T-helper 2 cell treated with Interferon-gamma antibody and Interleukin-4, amounts not matched to agents 5 μg/mL and 100 μg/mL, for 36 hours (primary cell): ENCODE measurements at places on chromosomes 3 and 15.
A peak's percentile ranks its signal among the peaks of the same experiment; 100 is the strongest.

- no peak for DNase-seq
These were observed 68.7 kb downstream of the CHRD start for GRCh38 chr3:184448321-184449160.

GRCh38 chr3:113606539-113607218 is 74.3 kb downstream of the SIDT1 start:
- peak; percentile 55 for DNase-seq

DNA sequence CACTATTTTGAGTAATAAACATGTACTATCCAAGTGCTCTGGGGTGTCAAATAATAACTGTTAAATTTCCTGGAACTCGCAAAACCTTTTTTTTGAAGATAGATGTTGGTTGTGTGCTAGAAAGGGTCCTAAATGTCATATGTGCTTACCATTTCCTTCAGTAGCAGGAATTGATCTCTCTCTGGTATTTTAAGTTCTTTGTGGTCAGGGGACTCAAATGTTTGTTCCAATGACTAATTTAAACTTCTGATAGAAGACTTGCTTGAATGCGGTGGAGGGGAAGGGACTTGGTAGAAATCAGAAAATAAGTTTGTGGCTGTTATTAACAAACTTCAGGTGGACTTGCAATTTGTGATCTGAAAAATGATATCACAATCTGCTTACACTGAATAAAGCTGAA is 26.8 kb downstream of the ARIH2 start:
- DNase-seq, result no peak

- DNase-seq, result no peak
These were observed 126.3 kb upstream of the ABI3BP start for GRCh38 chr3:101119535-101119934.

GRCh38 chr3:173529062-173529711 is 131.6 kb downstream of the NLGN1 start:
- no peak for DNase-seq

- DNase-seq, result no peak
These were observed 4.8 kb upstream of the CLSTN2 start for GRCh38 chr3:139930211-139930610.

GRCh38 chr15:99402014-99402729 is 150.9 kb downstream of the LRRC28 start:
- no peak for DNase-seq

GRCh38 chr15:79130535-79131130 is 40.1 kb upstream of the RASGRF1 start:
- DNase-seq, result no peak

DNA sequence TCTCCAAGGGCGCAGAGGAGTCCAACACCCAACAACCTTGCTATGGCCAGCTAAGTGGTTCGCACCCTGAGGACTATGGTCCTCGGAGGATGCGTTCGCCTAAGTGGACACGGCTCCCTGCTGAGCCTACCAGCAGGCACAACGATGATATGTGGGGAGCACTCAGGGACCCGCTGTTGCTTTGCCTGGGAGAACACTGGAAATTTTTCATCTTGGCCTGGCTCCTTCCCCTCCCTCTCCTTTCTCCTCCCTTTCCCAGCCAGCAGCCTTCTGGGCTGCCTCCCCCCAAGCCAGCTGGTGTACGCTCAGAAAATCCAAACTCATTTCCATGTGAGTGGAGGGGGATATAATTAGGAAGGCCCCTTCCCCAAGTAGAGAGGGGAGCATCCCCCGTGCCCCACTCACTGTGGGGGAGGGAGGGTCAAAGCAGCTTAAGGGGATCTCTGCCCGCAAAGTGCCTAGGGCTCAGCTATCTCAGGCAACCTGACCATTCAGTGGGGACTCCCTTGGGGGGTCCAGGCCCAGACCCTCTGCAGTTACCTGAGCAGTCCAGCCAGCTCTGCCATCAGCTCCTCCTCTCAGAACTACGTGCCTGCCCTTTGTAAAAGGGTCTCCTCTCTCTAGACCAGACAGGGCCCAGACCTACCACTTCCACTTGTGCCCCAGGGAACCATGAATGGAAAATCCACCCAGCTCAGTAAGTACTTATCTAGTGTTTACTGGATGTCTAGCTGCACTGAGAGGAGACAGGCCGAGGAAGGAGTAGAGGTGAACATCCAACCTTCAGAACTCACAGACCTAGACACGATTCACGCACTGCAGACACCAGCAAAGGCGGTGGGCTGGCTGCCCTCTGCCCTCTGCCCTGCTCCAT is 742 bp upstream of the SEMA7A start:
- no peak for DNase-seq

DNA sequence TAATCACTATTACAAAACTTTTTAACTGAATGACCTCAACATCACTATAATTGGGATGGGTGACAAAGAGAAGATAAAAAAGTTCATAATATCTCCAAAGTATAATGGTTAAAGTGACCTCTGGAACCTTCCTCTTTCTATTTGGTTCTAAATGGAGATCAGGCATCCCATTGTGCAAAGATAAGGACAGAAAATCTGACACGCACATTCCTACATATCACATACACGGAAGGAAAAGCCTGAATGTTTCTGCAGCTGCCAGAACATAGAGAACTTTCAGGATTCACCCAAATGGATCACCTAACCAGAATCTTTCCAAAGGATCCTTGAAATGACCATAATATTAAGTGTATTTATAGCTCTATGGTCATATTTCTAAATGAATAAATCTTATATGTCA is 128.2 kb downstream of the TFDP2 start:
- no peak for DNase-seq

- DNase-seq, result no peak
These were observed 61.0 kb upstream of the RARB start for GRCh38 chr3:25367025-25367424.

DNA sequence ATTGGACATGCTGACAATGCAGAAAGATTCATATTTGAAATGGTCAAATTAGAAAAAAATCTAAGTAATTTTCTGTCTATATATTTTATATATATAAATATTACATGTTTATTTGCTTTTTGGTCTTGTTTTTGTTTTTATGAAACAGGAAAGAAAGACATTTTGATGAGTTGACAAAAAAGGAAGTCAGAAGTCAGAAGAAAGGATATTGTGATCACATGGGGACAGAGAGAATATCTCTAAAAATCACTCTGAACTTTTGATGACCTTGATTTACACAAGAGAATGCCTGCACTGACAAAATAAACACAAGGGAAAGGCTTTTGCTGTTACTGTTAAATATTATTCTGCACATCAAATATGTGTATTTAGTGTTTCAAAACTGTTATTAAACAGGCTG is 811.2 kb downstream of the SI start:
- DNase-seq, result no peak
